ENCODE measurements at places on chromosomes 1 and 21. TPM values are rescaled to one million over a fixed set of nuclear protein-coding genes. Genes with fewer than 3 reads are reported as not detected.

The CGN gene
- 0.30 TPM for total RNA-seq

The CRABP2 gene
- 0.48 TPM for total RNA-seq

The CD1C gene
- not detected for total RNA-seq

The LAMTOR2 gene
- 57.1 TPM for total RNA-seq

The ZSCAN20 gene
- 1.7 TPM for total RNA-seq

The TOMM20 gene
- 109 TPM for total RNA-seq

The NOL9 gene
- total RNA-seq = 49.0 TPM

The ANGPTL3 gene
- total RNA-seq = not detected

The KCNN3 gene
- total RNA-seq = 0.03 TPM

The CFH gene
- 1.4 TPM for total RNA-seq

The KAZN gene
- 0.58 TPM for total RNA-seq

The C1orf141 gene
- total RNA-seq = not detected

The EXOSC10 gene
- 63.2 TPM for total RNA-seq

The CDC73 gene
- total RNA-seq = 50.4 TPM

The NGF gene
- not detected for total RNA-seq

The VPS72 gene
- total RNA-seq = 74.6 TPM

The ITLN2 gene
- not detected for total RNA-seq

The CAMK2N1 gene
- 0.83 TPM for total RNA-seq

The LRRN2 gene
- not detected for total RNA-seq

The SPRR3 gene
- total RNA-seq = not detected

The HRNR gene
- total RNA-seq = not detected

The SMPDL3B gene
- 1.0 TPM for total RNA-seq

The MYOM3 gene
- total RNA-seq = not detected

The OR2M7 gene
- not detected for total RNA-seq

The FCRL1 gene
- total RNA-seq = not detected

The SLAMF9 gene
- not detected for total RNA-seq

The USH2A gene
- total RNA-seq = not detected

The GRIK1 gene
- not detected for total RNA-seq

The SEMA4A gene
- 1.9 TPM for total RNA-seq

The TTC3 gene
- 68.8 TPM for total RNA-seq

The TMEM82 gene
- total RNA-seq = not detected

The RIIAD1 gene
- not detected for total RNA-seq

The AIRE gene
- not detected for total RNA-seq

The DNASE2B gene
- not detected for total RNA-seq

The KIF26B gene
- not detected for total RNA-seq

The OR2G6 gene
- total RNA-seq = not detected

The KRTAP6-3 gene
- total RNA-seq = not detected

The WNT9A gene
- total RNA-seq = 0.12 TPM

The GJA5 gene
- not detected for total RNA-seq

The SOD1 gene
- total RNA-seq = 189 TPM

The HLX gene
- total RNA-seq = not detected

The PLXNA2 gene
- total RNA-seq = 0.43 TPM

The DSTYK gene
- total RNA-seq = 8.7 TPM

The ADPRS gene
- 25.0 TPM for total RNA-seq

The HOOK1 gene
- 11.1 TPM for total RNA-seq

The CDCA8 gene
- 54.7 TPM for total RNA-seq

The RBM34 gene
- total RNA-seq = 106 TPM

The SPATA17 gene
- total RNA-seq = not detected

The ADCY10 gene
- not detected for total RNA-seq
